ENCODE measurements at places on chromosomes 5 and 9.

DNA sequence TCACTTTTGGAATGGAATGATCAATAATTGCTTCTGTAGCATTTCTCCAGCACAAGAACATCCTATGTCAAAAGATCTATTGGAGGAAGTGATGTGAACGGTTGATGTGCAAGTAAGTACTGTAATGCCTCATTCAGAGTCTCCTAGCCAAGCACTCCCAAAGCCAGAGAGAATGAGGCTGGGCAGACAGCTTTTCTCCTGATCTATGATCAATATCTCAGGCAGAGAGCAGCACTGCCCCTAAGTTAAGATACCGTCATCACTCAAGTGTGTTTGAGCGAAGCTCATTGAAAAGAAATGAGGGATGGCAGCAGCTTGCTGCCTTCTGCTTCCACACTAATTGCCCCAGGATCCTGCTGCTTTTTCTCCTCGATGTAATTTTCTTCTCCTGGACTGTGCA lies 324.1 kb upstream of the GRAMD2B start:
- DNase-seq, result no peak

- peak; percentile 61 for DNase-seq
Observed at GRCh38 chr9:20619487-20620200, 2.7 kb downstream of the MLLT3 start.

DNA sequence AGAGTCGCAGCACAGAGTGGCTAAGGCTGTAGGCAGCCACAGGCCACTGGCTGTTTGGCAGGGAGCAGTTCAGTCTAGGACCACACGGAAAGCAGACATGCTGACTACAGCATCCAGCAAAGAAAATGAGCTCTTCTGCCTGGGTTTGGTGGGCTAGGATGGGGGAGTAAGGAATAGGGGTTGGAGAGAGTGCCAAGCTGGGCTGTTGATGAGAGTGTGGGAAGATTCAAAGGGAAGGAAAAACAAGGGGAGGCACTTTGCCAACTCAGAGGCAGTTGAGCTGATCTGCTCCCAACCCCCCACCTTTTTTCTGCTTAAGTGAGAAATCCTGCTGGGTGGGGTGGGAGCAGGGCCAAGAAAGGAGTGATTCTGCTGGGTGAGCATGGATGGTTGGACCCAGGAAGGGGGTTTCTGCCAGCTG lies 35.9 kb downstream of the SVEP1 start:
- peak; percentile 45 for DNase-seq

DNA sequence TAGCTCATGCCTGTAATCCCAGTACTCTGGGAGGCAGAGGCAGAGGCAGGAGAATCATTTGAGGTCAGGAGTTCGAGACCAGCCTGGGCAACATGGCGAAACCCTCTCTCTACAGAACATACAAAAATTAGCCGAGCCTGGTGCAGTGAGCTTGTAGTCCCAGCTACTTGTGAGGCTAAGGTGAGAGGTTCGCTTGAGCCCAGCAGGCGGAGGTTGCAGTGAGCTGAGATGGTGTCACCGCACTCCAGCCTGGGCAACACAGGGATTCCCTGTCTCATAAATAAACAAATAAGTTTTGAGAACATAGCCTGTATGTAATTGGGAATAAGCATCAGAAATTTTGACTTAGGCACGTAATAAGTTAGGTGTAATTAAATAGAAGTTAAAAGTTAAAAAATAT lies 971.7 kb upstream of the COX7C start:
- DNase-seq, result no peak

- no peak for DNase-seq
Observed at GRCh38 chr5:42840842-42841567, 29.3 kb upstream of the SELENOP start.

DNA sequence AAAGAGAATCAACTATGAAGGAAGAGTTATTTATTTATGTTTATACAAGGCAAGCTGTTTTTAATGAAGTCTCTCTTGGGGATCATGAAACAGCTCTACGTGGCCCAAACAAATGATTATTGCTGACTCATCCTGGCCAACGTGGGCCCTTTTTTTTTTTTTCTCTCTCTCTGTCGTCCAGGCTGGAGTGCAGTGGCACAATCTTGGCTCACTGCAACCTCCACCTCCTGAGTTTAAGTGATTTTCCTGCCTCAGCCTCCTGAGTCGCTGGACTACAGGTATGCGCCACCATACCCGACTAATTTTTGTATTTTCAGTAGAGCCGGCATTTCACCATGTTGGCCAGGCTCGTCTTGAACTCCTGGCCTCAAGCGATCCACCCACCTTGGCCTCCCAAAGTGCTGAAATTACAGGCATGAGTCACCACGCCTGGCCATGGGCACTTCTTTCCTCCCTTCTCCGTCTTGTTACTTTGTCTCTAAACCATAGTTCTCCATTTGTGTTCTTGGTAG lies 98.3 kb downstream of the BASP1 start:
- no peak for DNase-seq

GRCh38 chr9:7479300-7479699 lies 320.3 kb downstream of the DMAC1 start:
- no peak for DNase-seq
